ENCODE measurements at places on chromosomes 5 and 9. TPM values are rescaled to one million over a fixed set of nuclear protein-coding genes. Genes with fewer than 3 reads are reported as not detected.

Gene TRIP13
- polyA plus RNA-seq, result 1.7 TPM

Gene KIAA0825
- 1.7 TPM for polyA plus RNA-seq

DNA sequence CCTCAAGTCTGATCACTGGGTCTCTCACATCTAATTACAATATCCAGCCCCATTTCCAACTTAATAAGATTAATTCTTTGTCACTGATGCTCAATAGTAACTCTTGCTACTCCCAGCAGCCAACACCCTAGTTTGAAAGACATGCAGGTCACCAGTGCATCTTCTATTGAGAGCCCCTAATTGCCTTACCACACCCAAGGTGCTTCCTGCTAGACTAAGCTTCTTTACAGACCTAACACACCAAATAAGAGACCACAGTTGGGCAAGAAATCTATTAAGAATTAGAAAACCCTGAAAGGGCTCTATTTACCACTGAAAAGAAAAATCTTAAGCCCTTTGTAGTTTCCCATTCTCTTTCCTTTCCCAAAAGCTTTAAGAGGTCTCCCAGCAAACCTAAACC, 26.5 kb downstream of the ELAVL2 start:
- DNase-seq, result no peak

DNA sequence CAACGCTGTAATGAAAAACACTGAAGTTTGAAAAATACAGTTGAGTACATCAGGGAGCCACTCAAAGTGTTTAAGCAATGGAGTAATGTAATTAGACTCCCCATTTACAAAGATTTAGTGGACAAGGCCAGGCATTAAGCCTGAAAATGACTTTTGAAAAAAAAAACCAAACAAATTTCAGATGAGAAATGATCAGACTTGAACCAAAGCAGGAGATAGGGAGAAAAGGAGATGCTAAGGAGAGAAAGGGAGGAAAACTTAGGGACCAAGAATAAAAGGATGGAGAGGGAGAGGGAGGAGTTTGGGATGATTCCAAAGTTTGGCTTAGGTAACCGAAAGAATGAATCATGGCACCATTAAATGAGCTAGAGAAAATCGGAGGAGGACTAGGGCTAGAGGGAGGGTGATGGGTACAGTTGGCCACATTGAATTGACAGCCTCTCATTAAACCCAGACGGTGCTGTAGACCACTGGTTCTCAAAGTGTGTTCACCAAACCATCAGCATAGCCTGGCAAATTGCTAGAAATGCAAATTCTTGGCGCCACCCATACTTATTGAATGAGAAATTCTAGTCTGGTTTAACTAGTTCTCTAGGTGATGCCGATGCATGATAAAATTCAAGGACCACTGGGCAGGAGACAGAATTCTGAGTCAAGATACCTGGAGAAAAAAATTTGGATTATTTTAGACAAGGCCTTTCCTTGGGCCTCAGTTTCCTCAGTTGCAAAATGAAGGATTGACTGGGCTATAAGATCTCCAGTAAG, 6.2 kb upstream of the CPEB4 start:
- no peak for DNase-seq

DNA sequence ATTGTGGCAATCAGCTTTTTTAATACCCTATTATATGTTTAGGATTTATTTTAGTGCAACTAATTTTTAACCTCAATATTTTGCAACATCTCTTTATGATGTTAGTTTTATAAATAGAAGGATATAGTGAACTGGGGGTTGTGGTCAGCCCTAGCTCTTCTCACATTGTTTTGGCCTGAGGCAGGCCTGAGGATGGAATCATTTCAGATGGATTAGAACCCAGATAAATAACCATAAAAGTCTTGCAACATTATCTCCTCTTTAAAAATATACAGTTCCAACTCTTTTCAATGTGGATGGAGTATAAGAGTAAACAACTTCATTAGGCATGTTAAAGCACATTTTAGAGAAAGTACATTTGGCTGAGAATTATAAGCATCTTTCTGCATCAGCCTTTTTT, 522.7 kb downstream of the NR2F1-AS1 start:
- no peak for DNase-seq

- no peak for DNase-seq
These were observed 103.2 kb upstream of the VCAN start for GRCh38 chr5:83368319-83368718.

GRCh38 chr5:115460472-115460871, 84.1 kb downstream of the FEM1C start:
- no peak for DNase-seq

GRCh38 chr5:138752951-138753793, at the start of gene CTNNA1:
Gene CTNNA1 (plus strand): TSS chr5:138753425. CDS start chr5:138781925, 28,500 bp downstream.
- DNase-seq, result peak; percentile 39
